Activated naive CD8-positive, alpha-beta T cell treated with anti-CD3 and anti-CD28 coated beads, Interleukin-2, amount 10 ng/mL, durations not matched to agents 7 days and 5 days (primary cell): ENCODE measurements at places on chromosomes 3 and 15. TPM values are rescaled to one million over a fixed set of nuclear protein-coding genes. Genes with fewer than 3 reads are reported as not detected.

GMNC gene
- not detected for total RNA-seq

EPHA3 gene
- total RNA-seq, result not detected

CLDN1 gene
- total RNA-seq, result not detected

TBC1D2B gene
- total RNA-seq, result 125 TPM

ATR gene
- total RNA-seq, result 36.2 TPM

DNAH12 gene
- 0.20 TPM for total RNA-seq

CDHR4 gene
- not detected for total RNA-seq

SMCO1 gene
- total RNA-seq, result not detected

SERP1 gene
- total RNA-seq, result 89.8 TPM

- DNase-seq, result no peak
These were observed 32.5 kb downstream of the OR5H15 start for GRCh38 chr3:98199020-98199419.

DNA sequence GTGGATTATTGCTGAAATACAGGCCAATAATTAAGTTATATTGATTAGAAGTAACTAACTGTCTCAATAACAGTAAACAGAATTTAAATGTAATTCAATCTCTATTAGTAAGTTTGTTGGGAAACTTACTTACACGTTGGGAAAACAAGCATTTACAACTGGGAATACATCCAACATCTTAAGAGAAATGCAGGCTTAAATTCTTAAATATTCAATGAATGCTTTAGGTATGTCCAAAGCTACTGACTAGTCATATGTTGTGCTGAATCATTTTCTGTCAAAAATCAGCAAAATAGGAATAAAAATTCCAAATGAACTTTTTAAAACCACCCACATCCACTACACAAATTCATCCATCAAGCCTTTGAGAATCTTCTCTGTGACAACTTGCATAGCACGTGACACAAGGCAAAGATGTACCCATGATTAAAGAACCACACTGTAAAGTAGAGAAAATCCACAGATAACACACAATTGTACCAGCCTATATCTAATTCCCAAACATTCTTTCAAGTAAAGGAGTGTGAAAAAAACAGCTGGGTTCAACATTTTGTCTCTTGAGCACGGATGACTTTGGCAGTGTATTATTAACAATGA, 60.0 kb downstream of the NMNAT3 start:
- no peak for DNase-seq

DNA sequence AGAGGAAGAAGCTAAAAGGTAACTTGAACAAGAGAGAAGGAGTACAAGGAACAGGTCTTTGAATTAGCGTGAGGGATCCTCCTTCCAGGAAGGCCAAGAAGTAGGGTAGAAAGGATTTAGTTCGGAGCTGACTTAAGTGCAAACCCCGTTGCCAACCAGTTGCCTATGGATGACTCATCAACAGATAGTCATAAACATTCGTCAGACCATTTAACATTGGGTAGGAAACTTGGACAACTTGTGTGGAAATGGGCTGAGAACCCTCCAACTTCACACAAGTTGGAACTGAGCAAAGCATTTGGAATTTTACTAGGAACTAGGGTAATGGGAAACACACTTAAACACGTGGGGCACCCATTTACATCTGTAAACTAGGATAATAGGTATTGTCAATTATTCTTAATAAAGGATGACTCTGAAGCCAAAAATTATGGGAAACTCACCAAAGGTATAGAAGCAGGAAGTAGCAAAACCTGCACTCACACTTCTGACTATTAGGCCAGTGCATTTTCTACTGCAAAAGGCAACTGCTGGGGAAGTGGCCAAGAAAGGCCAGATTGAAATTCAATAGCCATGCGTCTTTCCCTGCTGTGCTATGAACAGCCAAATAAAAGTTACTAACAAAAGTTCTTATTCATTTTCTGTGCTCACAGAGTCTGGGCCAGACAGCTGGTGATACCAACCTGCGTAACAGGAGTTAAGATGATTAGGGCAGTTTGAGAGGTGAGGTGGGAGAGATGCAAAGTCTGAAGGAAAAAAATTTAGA, 174.5 kb upstream of the TMC3 start:
- DNase-seq, result no peak

DNA sequence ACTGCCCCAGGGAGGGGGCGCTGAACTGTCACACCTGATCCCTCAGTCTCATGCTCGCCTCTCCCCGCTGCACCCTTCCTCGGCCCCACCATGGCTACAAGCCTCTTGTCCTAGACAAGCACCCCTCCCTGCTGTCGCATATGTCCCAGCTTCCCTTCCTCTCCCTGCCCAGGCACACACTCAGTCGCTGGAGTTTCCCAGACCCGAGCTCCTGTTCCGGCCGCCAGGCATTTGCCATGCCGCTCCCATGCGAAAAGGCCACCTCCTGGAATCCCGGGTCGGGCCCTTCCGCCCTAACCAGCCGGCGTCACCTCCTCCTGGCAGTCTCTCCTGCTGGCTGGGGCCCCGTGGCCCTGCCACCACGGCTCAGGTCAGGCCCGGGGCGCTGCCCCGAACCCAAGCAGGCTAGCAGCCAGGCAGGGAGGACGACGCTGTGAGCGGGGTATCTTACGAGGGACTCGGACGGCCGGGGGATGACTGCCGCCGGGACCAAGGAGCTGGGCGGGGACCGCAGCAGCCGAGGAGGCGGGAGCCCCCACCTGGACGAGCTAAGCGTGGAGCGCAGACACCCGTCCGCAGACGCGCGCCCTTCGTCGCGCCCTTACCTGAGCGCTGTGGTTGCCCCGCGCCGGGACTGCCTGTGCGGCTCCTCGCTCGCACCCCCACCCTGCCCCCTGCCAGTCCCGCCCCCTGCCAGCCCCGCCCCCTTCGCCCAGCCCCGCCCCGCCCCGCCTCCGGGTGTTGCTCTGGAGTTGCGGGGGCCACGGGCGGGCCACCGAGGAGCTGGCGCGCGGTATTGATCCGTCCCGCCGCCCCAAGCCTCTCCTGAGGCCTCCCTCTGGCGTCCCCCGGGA, at the start of gene ALS2CL:
ALS2CL (minus strand) TSS at position 642 of the 854 bp plus-strand sequence. CDS start 4,239 bp downstream, outside the sequence.
- DNase-seq, result peak; percentile 76

GRCh38 chr3:139868773-139869172, 66.2 kb upstream of the CLSTN2 start:
- no peak for DNase-seq

GRCh38 chr3:117193390-117193789, 483.8 kb downstream of the TUSC7 start:
- no peak for DNase-seq

DNA sequence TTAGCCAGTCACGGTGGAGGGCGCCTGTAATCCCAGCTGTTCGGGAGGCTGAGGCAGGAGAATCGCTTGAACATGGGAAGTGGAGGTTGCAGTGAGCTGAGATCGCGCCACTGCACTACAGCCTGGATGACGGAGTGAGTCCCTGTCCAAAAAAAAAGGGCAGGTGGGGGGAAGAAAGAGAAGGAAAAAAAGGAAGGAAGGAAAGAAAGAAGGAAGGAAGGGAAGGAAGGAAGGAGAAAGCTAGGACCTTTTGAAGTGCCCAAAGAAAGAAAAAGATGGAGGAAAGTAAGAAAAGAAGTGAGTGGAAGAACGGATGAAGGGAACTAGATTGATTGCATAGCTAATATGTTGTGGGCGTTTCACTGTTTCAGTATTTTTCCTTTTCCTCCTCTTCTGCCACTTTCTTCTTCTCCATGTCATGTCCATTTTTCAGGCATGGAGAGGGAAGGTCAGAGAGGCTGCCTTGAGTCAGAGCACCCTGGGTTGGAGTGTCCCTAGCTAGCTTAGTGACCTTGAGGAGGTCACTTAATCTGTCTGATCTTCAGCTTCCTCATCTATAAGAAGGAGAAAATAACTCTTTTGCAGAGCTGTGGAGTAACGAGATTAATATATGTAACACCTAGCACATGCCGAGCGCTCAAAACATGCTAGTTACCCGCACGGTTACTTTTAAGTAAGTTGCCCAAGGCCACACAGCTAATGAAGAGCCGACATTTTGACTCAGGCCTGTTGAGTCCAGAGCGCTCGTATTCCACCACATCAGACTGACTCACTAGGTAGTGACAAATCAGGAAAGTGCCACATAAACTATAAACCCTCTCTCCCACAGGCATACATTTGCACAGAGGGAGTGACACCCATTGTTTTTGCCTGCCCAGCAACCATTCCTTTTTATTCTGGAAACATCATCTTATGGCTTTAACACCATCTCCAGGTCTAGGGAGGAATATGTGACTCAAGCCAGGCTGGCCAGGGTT, 42.2 kb downstream of the BHLHE40 start:
- DNase-seq, result no peak

GRCh38 chr3:7292362-7292761, 431.4 kb downstream of the GRM7 start:
- DNase-seq, result no peak

DNA sequence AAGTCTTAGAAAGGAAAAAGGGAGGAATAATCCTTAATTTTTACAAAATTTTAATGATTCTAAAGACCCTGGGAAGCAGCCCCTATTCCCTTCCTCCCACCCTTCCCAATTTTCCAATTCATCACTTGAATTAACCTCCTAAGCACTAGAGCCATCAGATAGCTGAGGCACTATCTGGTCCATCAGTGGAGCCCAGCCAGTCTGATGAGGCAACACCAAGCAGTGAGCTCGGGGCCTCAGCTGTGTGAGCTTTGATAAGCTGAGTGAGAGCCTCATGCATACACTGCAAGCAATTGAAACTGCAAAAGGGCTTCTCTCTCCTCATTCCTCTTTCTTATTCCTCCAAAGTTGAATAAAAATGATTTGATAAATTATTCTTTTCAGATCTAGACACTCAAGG, 31.9 kb downstream of the TUSC7 start:
- DNase-seq, result no peak

- DNase-seq, result no peak
These were observed 86.5 kb downstream of the BOC start for GRCh38 chr3:113297841-113298240.

- DNase-seq, result no peak
These were observed 315.5 kb downstream of the FHIT start for GRCh38 chr3:60935709-60936108.

GRCh38 chr3:139653582-139653981, 24.2 kb downstream of the NMNAT3 start:
- DNase-seq, result no peak

DNA sequence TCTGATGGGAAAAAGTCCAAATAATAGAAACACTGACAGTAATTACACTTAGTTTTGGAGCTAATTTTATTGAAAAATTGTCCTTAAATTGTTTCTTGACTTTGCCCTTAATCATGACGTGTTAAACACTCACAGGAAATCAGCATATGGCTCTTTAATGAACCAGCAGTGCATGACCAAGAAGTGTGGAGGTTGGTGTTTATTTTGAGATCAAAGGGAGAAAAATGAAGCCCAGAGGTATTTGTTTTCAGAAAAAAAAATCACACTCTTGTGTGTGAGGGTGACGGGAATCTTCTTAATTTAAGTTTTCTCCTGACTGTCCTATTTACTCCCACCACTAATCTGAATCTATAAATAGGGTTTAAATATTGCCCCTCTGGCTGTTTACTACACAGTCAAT, 28.8 kb upstream of the SYNM start:
- no peak for DNase-seq

DNA sequence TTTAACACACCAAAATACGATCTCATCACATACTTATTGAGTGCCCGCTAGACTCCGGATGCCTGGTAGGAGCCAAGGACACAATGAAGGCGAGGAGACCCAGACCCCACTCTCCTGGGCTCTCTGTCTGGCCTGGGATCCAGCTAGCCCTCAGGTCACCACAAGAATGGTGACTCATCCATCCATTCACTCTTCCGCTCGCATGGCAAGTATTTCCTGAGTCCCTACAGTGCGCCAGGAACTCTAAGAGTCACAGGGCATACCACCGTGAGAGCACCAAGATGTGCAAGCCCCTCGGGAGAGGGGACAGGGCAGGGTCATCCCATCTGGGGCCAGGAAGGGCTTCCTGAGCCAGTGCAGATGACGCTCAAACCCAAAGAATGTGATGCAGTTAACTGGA, 101.6 kb upstream of the PRR20G start:
- DNase-seq, result no peak

DNA sequence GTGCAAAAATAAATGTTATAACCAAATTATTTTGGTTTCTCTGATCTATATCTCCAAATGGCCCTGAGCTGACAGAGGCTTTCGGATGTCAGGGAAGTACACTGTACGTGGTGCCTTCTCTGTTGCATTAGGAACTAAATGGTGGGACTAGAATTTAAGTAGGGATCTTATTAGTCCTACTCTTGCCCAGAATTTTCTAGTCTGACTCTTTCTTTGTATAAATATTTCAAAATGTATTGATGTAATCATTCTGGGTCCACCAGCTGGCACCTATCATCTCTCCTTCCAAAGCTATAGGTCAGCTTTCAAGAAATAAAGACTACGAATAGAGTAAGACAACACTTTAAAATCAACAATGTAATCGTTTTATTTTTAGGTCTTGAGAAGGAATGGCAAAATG, 22.3 kb upstream of the MLF1 start:
- no peak for DNase-seq

DNA sequence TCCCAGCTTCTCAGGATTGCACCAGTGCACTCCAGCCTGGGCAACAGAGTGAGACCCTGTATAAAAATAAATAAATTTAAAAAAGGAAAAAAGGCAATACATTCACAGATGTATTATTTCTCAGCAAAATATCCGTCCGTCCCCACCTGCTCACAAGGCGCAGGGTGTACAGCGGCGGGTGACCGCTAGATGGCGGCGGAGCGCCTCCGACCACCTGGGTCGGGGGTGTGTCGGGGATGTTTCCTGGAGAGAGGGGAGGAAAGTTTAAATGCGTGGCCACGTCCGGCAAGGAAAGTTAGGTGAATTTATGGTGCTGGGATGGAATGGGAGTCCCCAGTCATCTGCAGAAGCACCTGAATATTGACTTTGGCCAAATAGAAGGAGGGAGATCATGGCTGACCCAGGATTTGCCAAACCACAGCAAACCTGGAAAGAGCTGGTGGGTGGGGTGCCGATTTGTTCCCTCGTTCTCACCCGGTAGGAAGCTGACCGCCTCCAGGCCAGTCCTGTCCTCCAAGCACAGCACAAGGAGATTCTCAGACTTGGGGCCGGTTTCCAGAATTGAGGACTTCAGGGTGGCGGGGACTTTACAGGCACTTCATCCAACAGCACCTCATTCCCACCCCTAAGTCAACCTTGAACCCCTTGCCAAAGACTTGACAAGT, 88.3 kb downstream of the TMEM266 start:
- DNase-seq, result peak; percentile 80

DNA sequence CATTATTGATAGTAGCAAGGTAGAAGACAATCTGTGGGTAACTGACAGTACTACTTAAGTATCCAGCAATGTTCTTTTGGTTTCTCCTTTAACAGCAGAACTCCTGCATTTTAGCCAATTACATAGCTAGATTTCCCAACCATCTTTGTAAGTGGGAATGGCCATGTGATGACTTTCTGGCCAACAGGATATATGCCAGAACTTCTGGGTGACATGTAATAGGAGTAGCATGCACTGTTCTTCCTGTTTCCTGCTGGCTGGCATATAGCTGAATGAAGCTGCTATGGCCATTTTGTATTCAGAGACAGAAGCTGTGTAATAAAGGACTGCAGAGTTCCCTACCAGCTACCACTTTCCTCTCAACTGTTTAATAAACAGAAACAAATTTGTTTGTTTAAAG, 18.0 kb downstream of the SPICE1 start:
- DNase-seq, result no peak
